ENCODE measurements at places on chromosomes 1 and 21.
A peak's percentile ranks its signal among the peaks of the same experiment; 100 is the strongest.

DNA sequence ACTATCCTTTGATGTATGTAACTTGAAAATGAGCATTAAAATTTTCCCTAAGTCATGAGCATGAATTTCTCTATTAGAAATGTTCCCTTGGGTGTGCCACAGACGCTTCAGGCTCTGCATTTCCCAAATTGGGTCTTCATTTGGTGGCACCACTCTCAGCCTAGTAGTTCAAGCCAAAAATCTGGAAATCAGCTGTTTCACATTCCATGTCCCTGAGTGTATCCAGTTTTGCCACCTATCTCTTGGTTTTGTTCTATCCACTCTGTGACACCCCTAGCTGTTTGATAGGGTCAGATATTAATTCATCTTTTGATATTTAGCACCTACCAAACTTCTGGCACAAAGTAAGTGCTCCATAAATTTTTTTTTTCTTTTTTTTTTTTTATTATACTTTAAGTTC lies 89.5 kb upstream of the DPH5 start:
- no peak for DNase-seq

DNA sequence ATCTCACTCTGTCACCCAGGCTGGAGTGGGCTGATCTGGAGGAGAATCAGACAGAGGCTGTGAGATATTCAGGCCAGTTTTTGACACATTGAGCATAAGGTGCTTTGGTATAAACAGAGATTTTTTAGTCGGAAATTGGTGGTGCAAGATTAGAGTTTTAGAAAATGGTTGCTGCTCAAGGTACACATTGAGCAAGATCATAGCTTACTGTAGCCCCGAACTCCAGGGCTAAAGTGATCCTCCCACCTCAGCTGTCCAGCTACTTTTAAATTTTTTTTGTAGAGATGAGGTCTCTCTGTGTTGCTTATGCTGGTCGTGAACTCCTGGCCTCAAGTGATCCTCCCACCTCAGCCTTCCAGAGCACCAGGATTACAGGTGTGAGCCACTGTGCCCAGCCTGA lies 43.9 kb upstream of the USP1 start:
- DNase-seq: no peak

DNA sequence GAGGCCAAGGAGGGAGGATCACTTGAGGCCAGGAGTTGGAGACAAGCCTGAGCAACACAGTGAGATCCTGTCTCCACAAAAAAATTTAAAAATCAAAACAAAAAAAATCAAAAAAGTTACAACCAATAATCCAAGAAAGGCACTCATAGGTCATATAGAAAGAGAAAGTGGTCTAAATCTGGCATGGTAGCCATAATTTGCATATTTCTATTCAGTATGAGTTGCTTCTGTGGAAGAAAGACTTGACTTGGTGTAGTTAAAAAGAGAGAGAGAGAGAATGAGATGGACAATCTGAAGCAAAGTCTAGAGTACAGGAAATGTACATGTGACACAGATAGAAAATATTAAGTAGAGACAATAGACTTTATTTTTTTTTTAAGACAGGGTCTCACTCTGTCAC lies 22.5 kb downstream of the JMJD4 start:
- no peak for DNase-seq

DNA sequence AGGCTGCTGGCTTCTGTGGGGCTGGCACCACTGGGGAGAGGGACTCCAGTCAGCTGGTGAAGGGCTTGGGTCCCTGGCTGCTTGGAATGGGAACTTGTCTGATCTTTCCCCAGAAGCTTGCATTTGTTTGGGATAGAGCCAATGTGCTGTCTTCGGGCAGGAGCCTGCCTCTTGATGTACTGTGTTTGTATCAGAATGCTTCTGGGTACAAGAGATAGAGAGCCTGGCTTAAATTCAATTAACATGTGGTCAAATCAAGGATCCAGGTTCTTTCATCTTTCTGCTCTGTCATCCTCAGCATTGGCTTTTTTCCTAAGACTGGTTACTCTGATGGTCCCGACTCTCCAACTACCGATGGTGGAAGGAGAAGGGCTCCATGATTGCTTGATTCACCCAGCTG lies 16.0 kb upstream of the PROK1 start:
- no peak for DNase-seq

DNA sequence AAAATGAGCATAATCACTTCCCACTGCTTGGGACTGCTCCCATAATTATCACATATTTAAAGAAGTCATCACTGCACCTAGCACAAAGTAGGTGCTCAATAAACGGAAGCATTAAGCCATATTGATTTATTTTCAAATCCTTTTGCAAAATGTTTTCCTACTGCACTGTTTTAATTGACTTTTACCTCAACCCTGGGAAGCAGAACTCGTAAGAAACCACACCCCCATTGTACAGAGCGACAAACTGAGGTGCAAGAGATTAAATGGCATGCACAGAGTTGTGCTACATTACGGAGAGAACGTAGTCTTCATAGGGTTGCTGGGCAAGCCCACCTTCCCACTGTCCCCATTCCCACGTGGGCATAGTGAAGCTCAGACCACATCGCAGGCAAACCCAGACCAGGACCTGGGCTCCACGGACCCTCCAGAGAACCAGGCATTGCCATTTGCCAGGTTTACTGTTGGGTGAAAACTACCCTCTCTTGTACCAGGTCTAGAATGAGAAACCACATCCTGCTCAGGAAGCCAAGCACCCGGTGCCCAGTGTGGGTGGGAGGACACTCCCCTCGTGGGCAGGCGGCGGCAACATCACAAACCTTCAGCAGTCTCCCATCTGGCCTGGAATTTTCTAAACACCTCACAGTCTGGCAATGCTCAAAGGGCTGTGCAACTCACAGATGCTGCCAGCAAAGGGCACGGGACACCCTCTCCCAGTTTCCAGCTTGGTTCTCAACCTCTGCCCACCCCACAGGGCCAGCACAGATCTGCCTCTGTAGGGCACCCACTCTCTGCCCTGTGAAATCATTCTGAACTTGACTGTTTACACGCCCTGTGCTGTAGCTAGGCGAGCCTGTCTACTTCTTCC lies 8.2 kb downstream of the IFFO2 start:
- DNase-seq: peak; percentile 52

GRCh38 chr1:118977600-118977999 lies 10.5 kb downstream of the TBX15 start:
- no peak for DNase-seq

DNA sequence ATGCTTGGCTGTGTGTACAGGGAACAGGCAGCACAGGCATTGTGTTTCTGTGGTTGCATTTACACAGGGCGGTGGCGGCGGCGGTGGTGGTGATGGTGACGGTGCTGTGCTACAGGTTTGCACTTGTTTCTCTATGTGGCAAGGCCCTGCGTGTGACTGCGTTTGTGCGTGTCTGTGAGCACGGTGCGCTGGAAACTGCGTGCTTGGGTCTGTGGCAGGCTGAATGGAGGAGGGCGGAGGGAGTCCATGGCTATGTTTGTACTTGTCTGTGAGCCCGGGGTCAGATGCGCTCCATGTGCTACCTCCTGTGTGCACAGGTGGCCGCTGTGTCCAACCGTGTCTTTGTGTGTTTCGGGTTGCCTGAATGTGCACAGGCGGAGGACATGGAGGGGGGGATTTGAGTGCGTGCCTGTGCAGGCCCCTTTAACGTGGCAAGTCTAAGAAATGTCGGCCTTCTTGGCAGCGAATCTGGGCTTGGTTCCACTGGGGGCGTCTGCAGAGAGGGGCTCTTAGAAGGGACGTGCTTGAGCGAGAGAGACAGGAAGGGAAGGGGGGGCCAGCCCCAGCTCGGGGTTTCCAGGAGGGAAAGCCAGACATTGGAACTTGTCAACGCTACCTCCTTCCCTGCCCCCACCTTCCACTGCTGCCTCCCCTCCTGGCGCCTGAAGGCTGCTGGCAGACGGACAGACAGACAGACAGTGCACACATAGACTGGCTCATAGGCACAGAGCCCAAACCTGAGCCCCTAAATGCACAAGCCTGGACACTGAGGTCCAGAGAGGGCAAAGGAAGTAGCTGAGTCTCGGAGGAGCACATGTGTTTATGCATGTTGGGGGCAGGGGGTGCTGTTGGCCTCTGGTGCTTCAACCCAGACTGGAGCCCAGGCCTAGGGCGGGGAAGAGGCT lies 32.7 kb upstream of the WASF2 start:
- DNase-seq: peak; percentile 25

DNA sequence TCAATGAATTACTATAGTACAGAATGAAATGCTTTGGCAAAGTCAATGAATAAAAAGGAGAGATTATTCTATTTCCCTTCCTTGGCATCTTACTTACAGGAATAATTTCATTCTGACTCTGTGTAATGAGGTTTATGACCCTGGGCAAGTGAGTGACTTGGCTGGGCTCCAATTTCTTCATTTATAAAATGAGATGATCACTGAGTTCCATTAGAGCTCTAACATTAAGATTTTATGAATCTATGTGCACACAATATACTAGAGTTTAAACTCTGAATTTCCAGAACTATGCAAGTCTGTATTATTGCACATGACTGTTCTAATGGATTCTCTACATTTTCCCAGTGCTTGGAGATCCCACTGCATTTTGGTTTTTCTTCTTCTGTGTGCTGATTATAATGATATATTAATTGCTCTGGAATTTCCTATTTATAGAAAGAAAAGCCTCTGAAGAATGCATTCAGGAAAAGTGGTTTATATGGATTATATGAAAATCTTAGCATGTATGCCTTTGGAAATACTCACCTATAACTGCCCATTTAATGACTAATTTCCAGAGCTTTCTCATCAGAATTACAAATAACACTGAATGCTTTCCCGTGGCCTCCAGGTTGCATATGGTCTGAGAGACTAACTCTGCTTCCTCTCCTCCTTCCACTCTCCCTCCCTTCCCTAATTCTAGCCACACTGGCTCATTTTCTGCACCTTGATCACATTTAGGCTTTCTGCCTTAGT lies 97.4 kb upstream of the CHRM3 start:
- no peak for DNase-seq

DNA sequence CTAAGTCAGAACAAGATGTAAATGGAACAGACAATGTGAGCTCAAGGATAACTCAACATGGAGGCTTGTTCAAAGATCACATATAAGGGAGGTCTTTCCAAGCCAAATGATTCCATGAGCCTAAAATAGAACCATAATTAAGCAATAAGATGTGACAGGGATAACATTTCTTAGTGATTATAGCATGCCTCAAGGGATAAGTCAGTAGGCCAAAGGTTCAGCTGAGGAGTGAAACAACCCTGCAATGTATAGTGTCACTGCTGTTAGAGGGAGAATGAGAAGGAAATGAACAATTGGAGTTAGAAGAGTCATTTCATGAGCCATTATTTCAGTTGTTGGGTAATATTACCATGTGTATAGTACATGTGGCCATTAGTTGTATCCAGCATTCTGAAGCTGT lies 25.0 kb downstream of the GORAB start:
- DNase-seq: no peak

DNA sequence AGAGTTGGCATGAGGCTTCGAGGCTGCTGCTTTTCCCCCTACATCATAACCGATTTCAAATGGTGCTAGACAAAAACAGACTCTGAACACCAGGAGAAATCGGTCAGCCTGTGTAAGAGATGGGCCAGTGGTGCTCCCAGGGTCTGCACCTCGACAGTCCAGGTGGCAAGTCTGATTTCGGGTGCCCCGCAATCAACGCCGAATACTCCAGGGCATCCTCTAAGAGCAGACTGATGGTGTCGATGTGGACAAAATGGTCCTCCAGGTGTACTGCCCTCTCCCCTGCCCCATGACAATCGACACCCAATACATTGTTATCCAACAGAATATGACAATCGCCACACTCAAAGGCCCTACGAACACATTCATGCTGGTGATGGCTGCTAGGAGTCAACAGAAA lies 50.0 kb downstream of the CD46 start:
- no peak for DNase-seq

DNA sequence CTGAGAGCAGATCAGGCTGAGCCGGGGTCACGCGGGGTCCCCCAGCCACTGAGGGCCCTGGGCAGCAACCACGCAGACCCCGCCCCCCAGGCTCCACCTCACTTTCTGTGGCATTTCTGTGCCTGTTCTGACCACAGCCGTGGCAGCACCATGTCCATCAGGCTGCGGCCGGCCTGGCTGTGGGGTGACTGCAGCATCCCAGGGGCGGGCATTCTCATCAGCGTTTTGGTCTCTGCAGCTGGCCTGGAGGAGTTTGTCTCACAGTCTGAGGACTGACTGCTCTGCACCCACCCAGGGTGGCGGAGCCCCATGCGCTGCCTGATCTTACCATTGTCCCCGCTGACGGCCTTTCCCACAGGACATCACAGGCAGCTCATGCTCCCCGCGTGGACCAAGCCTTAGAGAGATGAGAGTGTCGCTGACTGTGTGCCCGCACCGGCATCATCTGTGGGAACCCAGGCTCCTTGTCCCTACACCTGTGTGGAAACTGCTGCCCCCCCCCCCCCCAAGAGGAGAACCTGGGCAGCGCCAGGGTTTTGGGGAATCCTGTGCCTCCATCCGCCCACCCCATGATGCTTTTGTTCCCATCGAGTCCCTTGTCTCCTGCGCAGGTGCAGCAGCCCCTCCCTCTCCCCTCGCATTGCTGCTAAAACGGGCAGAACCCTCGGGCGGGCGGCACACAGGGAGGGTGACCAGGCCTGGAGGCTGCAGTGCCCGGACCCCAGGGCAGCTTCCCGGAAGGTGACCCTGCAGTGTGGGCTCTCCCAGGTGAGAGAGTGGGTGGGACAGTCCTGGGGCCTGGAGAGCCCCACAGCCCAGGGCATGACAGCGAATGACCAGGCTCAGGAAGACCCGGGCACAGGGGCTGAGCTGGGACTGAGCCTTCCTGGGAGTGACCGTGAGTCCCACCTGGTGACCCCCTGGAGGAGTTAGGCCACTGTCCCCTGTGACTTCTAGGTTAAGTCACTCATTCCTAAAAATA lies 1.8 kb downstream of the KRTAP10-1 start:
- no peak for DNase-seq

DNA sequence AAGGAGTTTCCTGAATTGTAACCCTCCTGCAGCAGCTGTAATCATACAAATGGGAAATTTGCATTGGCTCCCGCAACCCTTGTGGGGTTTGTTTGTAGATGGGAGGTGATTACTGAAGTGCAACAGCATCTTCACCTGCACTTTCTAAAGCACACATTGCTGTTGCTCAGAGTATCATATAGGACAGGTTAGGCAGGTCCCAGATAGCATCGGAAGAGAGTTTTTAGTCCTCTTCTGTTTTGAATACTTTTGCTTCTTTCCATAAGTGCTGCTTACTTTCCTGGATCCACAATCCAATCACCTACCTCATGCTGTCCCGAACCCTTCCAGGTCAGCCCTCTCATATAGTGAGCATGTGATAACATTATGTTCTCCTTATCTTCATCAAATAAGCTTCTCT lies 300.4 kb downstream of the PTPRC start:
- no peak for DNase-seq

All from GDM1 (cell line).